CD4-positive, alpha-beta T cell treated with Interleukin-4 for 4 hours (primary cell): ENCODE measurements at places on chromosomes 1 and 21.

DNA sequence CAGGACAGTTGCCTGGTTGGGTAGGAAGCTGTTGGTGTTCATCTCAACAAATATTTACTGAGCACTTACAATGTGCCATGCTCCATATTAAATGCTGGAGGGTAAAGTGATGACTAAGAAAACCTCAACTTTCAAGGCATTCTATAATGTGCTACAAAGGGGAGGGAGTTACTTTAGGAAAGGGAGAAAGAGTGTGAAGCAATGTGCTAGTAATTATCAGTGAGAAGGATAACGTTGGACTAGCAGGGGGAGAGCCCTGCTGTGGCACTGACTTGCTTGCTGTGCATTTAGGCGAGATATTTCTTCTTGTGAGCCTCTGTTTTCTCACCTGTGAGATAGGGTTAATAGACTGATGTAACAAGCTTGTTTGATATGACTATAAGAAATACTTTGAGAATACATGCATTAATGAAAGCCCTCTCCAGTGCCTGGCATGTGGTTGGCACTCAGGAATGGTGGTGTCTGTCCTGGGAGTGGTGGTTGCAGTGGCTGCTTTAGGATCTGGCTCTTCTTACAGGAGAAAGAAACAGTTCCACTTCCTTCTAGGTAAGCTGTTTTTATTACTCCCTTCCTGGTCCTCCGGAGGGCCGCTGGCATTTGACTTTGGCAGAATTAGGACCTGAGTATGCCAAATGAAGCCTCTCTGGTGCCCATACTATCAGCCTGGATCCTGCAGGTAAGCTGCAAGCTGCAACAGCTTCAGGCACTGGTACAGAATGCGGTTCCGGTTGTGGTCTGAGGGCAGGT lies 111.1 kb upstream of the COA6 start:
- no peak for DNase-seq

DNA sequence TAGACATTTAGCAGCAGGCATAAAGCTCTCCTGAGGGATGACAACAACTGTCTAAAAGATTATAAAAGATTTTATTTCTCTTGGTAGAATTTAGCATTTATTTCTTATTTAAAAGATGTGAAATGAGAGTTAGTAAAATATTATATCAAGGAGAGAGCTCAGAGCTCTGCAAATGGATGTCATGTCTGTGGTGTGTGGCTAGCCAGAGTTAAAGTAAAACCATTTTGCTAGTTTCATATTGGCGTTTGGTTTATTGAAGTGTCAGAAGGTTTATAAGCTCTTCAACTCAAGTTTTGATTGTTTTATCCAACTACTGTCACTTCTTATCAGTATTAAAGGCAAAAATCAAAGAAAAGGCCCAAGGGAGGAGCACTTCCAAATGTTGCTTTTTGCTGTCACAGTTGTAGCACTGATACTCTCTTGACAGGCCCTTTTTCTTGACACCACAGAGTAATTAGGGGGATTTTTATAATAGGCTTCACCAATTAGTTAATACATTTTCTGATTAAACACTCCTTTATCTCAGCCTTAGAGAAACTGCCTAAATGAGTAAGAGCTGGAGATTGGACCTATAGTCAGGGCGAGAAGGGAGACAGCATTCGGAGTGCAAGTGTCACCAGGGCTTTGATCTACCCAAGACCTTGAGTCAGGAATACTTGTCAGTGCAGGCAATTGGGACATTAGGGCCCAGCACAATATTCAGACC lies 233.9 kb downstream of the PTBP2 start:
- no peak for DNase-seq

- no peak for DNase-seq
These were observed 263.6 kb upstream of the USP24 start for GRCh38 chr1:55478742-55479141.

DNA sequence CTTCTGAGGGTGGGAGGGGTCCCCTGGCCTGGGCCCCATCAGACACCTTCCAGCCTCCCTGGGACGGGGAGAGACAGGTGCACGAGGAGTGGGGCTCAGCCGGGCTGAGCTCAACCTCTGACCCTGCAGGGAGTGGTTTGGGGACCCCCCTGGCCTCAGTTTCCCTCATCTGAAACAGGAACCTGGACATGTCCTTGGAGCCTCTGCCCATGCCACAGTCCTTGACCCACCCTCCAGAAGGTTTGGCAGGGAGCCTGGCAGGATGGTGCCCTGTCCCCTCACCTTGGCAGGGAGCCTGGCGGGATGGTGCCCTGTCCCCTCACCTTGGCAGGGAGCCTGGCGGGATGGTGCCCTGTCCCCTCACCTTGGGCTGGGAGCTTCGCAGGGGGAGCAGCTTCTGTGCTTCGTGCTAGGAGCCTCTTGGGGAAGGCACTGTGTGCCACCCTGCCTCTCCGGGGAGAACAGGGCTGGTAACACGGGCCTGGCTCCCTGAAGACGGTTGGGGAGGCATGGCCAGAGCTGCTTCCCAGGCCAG lies 58.3 kb downstream of the SLX9 start:
- DNase-seq, result no peak

- no peak for DNase-seq
These were observed 127.7 kb downstream of the EDEM3 start for GRCh38 chr1:184627007-184627341.

GRCh38 chr1:5990913-5991312 lies 1.3 kb downstream of the NPHP4 start:
- no peak for DNase-seq
